Stimulated activated naive CD8-positive, alpha-beta T cell treated with anti-CD3 and anti-CD28 coated beads, Interleukin-15, Interleukin-2, amounts not matched to agents 100 U/mL and 50 U/mL, for 24 hours (primary cell): ENCODE measurements at places on chromosomes 7 and 10.

DNA sequence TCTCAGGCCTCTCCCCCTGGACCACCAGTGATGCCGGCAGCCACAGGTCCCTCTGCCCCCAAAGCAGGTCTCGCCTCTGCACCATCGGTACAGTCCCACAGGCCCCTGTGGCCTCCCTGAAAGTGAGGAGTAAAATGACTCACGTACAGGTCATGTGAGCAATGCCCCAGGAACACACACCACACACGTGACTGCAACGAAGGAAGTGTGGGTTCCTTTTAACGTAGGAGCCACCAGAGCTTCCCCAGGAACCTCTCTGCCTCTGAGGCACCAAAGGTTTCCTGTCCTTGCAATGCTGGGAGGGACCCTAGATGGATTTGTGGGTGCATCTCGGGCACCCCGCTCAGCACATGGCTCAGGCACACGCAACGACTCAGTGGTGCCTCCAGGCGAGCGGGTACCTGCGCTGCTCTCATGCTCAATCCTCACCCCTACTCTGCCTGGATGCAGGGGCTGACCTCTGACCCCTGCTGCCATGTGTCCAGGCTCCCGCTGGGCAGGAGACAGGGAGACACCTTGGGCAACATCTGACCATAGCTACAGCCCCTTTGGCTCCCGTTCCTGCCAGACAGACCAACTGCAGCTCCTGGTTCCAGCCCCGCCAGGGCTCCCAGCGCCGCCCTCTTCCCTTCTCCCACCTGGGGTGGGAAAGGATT, 120.7 kb downstream of the PRKAG2 start:
- peak; percentile 71 for DNase-seq

- DNase-seq, result no peak
Observed at GRCh38 chr10:4345877-4346646, 479.9 kb upstream of the AKR1E2 start.

DNA sequence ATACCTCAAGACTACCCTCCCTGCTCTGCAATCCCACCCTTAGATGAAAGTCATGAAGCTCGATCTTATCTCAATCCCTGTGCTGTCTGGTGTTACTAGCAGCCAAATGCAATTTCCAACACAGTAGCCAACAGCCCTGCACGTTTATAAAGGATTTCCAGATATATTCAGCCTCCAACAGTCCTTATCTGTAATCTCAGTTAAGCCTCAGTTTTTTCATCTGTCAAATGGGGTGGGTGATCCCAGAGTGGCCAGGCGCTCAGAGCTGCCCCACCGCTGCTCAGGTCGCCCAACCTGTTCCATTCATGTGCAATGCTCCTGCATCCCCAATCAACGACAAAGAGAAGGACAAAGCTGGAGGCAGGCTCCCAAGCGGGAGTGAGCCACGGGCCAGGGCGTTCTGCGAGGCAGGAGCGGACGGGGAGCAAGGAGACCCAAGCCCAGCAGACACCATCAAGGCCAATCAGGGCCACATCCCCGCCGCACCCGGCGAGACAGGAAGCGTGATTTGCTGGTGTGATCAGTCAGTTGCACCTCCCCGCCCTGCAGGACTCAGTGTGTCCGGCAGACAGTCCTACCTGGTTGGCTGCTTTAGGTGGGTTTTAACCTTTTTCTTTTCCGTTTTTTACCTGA, 19.7 kb downstream of the PDGFA start:
- no peak for DNase-seq

DNA sequence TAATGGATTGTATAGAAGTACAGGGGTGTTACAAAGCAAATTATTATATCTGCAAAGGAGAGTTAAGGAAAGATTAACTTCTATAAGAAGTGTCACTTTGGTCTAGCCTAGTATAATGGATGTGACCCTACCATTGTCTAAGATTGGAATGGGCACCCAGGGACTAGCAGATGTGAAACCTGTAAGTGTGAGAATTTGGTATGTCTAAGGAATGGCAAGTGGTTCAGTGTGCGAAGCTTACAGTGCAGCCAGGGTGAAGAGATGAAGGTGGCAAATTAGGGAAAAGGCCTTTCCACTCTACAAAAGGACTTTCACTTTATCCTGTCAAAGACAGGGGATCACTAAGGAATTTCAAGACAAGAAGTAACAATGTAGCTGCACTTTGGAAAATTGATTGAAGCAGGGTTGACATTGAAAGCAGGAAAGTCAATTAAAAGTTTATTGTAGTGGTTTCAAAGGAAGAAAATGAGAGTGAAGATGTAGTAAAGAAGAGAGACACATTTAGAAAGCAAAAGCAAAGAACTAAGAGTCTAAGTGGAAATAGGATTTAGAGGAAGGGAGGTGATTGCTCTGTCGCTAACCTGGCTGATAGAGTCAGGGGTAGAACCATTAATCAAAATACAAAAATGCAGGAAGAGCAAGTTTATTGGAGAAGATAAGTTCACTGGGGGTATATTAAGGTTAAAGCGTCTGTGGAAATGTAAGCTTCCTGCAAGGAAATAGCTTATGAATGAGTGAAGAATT, 47.4 kb downstream of the KCND2 start:
- DNase-seq, result no peak

GRCh38 chr10:46787321-46787615, 124.0 kb upstream of the PTPN20 start:
- DNase-seq, result peak; percentile 33

- peak; percentile 71 for DNase-seq
Observed at GRCh38 chr7:99997545-99998137, 17.8 kb upstream of the ZKSCAN1 start.

GRCh38 chr7:115008465-115009114, 86.7 kb downstream of the MDFIC start:
- DNase-seq, result no peak

GRCh38 chr10:71191551-71192076, 20.8 kb upstream of the UNC5B start:
- no peak for DNase-seq

DNA sequence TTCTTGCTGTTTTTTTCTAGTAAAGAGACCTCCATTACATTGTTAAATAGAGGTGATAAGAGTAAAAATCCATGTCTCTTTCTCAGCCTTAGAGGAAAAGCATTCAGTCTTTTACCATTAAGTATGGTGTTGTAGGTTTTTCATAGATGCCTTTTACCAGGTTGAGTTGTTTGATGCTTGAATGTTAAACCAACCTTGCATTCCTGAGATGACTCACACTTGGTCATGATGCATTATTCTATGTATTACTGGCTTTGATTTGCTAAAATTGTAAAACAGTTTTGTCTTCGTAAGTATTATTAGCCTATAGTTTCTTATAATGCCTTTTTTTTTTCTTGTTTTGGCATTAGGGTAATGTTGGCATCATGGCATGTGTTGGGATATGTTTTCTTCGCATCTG, 90.0 kb downstream of the ANKRD61 start:
- no peak for DNase-seq

DNA sequence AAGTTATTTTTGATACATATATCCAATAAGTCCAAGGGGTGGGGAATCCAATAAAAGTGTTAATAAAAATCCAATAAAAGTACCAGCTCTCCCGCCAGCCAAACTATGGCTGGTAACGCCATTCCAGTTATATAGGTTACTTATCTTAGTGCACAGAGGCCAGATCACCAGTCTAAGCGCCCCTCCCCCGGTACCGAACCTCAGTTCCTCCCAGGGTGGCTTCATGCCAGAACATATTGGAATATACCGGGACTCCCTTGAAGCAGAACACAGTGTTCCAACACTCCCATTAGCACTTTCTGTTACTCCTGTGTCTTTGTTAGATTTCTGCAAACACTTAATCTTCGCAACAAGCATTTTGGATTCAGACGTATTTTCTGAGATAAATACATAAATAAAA, 7.5 kb downstream of the FBH1 start:
- DNase-seq, result no peak

GRCh38 chr10:88165849-88166271, 302.4 kb downstream of the PTEN start:
- DNase-seq, result no peak

DNA sequence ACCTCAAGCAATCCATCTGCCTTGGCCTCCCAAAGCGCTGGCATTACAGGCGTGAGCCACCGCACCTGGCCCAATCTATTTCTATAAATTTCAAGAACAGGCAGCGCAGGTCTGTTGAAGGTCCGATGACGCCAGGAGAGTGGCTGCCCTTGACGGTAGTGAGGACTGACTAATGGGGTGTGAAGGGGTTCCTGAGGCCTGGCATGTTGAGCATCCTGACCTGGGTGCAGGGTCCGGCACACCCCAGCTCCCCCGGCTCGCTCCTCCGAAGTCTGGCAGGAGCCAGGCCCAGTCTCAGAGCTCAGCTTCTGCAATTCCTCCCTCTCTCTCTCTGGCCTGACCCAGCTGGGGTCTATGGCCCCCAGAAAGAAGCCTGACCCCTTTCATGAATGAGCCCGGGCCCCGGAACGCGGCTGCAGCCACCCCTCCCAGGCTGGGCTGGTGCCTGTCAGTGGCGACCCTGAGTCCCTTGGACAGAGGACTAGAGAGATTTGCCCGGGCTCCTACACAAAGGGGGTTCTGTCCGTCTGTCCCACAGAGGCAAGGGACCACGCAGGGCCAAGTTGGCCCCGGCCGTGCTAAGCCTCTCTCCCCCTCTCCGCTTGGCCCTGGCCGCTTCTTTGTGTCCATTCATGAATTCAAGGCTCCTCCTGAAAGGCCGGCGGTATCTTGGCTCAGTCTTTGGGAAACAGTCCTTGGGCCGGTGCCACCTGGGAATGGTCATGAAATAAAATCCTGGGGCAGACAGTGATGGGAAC, 18.8 kb downstream of the MMD2 start:
- DNase-seq, result no peak

- DNase-seq, result no peak
Observed at GRCh38 chr7:120070201-120070600, 202.8 kb upstream of the KCND2 start.

GRCh38 chr10:67934336-67934735, 49.9 kb downstream of the SIRT1 start:
- DNase-seq, result no peak

DNA sequence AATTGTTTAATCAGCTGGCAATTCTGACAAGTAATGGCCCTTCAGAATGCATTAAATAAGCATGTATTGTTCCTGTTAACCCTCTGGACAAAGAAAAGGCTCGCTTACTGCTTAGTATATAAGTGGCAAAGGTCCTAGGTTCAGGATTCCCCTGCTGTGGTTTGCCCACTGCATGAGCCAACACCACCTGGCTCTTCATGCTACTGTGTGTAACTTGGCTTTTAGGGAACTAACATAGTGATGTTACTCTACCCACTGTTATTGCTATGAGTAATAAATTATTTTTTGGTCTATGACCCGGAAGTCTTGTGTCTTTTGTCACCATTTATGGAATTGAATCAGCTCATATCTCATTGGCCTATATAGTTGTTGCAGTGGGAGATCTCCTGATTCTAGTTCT, 791.7 kb upstream of the PHF14 start:
- no peak for DNase-seq

GRCh38 chr7:82567356-82567755, 123.8 kb upstream of the CACNA2D1 start:
- no peak for DNase-seq

- no peak for DNase-seq
Observed at GRCh38 chr10:75071756-75072155, 39.7 kb upstream of the SAMD8 start.

DNA sequence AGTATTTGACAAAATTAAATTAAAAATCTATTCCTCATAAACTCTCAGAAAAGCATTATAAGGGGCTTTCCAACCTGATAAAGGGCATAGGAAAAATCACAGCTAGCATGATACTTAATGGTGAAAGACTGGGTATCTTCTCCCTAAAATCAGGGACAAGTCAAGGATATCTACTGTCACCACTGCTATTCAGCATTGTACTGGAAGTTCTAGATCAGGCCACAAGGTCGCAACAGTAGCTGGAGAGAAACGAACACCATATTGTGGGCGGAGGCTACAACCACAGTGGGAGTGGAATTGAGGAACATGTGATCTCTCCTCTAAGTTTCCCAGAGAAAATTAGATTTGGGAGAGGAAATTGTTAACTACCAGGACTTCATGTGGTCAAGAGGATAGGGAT, 70.0 kb upstream of the NAMPT start:
- no peak for DNase-seq

GRCh38 chr10:26300001-26300400, 83.4 kb downstream of the GAD2 start:
- DNase-seq, result no peak

GRCh38 chr10:132578287-132578951, 40.8 kb downstream of the INPP5A start:
- DNase-seq, result no peak
